ENCODE measurements at places on chromosomes 1 and 21.

DNA sequence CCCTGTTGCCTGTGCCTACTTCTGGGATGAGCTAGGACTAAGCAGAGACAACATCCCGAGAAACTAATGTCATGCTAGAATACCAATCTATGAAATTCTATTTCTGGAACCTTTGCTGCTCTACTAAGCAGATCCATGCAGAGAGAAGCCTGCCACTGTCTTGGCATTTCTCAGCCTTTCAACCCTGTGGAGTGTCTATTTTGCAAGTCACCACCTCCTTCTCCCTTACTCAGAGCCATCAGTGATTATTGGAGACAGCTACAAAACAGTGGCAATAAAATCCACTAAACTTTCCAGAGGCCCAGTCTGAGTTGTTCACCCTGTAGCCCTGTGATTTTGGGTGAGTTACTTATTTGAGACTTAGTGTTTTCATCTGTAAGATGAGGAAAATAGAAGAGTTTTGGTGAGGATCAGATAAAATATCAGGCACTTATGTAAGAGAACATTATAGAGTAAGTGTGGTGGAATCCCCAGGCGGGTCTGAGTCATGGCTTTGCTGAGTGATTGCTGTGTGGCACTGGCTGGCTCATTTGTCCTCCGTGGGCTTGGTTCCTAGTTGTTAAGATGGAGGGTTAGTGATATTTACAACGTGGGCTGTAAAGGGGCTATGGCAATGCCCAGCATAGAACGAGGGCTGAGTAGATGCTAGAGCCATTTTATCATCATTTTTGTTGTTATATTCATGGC lies 61.1 kb downstream of the FMN2 start:
- H3K27ac ChIP-seq = no peak overlapping the region
- no peak overlapping the region for H3K4me3 ChIP-seq
- H3K36me3 ChIP-seq = no peaks in the 10 kb centered on the region
- no peak for DNase-seq
- no peaks in the 10 kb centered on the region for H3K4me1 ChIP-seq

DNA sequence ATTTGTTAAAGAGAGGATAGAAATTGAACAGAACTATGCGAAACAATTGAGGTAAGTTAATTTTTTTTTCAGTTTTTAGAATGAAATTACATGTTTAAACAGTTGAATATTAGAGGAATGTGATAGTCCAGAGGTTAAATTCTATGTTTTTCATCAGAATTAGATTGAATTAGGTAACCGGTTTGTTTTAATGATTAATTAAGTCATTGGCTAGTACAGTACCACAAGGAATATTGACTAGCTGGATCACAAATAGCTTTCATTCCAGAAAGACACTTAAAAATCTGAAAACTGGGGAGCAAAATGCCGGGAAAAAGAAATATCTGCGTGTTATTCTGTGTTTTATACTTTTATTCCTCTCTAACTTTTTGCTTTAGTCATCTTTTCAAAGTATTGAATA lies 51.6 kb downstream of the FNBP1L start:
- H3K4me3 ChIP-seq = no peak overlapping the region
- H3K4me1 ChIP-seq = no peaks in the 10 kb centered on the region
- DNase-seq = no peak
- H3K27ac ChIP-seq = no peak overlapping the region
- no peaks in the 10 kb centered on the region for H3K27me3 ChIP-seq

- no peaks in the 10 kb centered on the region for H3K4me1 ChIP-seq
- DNase-seq = no peak
- H3K36me3 ChIP-seq = no peaks in the 10 kb centered on the region
- H3K27me3 ChIP-seq = no peaks in the 10 kb centered on the region
- no peak overlapping the region for H3K27ac ChIP-seq
These were observed 48.4 kb downstream of the NKAIN1 start for GRCh38 chr1:31191281-31191680.

DNA sequence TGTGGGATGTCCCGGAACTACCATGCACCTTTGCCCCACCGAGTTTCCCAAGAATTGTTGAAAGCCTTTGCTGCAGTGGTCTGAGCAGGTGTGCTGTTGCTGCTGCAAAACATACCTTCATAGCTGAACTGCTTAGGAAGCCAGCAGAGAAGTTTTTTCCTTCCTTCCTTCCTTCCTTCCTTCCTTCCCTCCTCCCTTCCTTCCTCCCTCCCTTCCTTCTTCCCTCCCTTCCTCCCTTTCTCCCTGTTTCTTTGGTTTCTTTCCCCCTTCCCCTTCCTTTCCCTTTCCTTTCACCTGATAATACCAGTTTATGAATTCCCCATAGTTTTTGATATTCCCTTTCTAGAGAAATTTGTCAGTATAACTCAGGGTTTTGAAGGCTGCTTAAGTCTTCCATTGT lies 10.8 kb upstream of the SH3D21 start:
- no peak overlapping the region for H3K27ac ChIP-seq
- DNase-seq = no peak
- no peak overlapping the region for H3K4me3 ChIP-seq
- H3K4me1 ChIP-seq = peaks cover 7% of the 10 kb centered on the region
- peaks cover 93% of the 10 kb centered on the region for H3K36me3 ChIP-seq
- no peaks in the 10 kb centered on the region for H3K27me3 ChIP-seq

DNA sequence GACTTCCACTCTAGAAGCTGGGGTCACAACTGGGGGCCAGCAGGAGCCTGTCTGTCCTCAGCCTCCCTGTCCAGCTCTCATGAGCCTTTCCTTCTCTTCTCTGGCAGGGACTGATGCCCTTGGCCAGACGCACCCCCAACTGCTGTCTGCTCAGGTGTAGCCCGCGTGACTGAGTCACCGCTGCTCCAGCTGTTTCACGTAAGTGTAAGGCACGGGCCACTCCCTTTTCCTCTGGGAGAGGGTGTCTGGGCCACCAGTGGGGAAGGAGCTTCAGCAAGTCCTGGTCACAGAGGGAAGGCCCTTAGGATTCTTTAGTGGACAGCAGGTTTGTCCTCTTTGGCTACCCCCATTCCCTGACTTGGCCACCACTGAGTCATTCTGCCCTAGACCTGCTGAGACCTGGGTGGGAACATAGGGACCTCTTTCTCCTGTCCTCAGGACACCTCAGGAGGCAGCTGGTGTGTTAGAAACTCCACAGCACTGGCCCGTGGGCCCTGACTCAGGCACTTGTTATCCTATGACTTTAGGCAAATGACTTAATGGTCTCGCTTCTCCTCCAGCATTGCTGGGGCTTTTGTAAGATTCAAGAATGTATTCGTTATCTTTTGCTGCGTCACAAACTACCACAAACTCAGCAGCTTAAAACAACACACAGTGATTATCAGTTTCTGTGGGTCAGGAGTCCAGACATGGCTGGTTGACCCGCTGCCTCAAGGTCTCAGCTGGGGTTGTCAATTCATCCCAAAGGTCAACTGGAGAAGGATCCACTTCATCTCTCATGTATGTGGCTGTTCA lies 64.8 kb downstream of the FAM163A start:
- no peak for DNase-seq
- no peaks in the 10 kb centered on the region for H3K27me3 ChIP-seq
- H3K4me1 ChIP-seq = no peaks in the 10 kb centered on the region
- H3K27ac ChIP-seq = no peak overlapping the region

- no peak overlapping the region for H3K4me3 ChIP-seq
- no peak for DNase-seq
- no peaks in the 10 kb centered on the region for H3K27me3 ChIP-seq
- H3K4me1 ChIP-seq = no peaks in the 10 kb centered on the region
- H3K36me3 ChIP-seq = no peaks in the 10 kb centered on the region
- no peak overlapping the region for H3K27ac ChIP-seq
These were observed 22.1 kb downstream of the RGS8 start for GRCh38 chr1:182662121-182662890.

DNA sequence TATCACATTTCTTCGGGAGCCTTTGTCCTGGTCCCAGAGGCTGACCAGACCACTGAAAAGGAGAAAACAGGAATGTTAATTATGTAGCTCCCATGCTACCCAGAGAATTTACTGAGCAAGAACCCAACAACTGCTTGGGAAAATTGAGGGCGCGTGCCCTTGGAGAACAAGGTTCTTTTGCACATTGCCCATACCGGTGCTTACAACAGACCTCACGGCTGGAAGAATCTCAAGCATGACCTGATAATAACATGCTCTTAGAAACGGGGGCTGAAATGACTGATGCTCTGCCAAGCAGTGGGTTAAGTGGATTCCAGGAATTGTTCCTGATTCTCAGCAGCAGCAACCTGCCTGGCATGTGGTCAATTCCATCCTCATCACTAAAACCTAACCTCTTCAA lies 49.3 kb upstream of the AJAP1 start:
- peaks cover 35% of the 10 kb centered on the region for H3K27me3 ChIP-seq
- no peaks in the 10 kb centered on the region for H3K36me3 ChIP-seq
- peak; percentile 10 for DNase-seq
- no peaks in the 10 kb centered on the region for H3K4me1 ChIP-seq
- no peak overlapping the region for H3K4me3 ChIP-seq

GRCh38 chr1:209825591-209826434 lies 2.0 kb upstream of the UTP25 start:
- peaks cover 6% of the 10 kb centered on the region for H3K4me1 ChIP-seq
- DNase-seq = no peak
- H3K27me3 ChIP-seq = peaks cover 12% of the 10 kb centered on the region
- H3K4me3 ChIP-seq = no peak overlapping the region
- H3K27ac ChIP-seq = no peak overlapping the region
- H3K36me3 ChIP-seq = peaks cover 2% of the 10 kb centered on the region

DNA sequence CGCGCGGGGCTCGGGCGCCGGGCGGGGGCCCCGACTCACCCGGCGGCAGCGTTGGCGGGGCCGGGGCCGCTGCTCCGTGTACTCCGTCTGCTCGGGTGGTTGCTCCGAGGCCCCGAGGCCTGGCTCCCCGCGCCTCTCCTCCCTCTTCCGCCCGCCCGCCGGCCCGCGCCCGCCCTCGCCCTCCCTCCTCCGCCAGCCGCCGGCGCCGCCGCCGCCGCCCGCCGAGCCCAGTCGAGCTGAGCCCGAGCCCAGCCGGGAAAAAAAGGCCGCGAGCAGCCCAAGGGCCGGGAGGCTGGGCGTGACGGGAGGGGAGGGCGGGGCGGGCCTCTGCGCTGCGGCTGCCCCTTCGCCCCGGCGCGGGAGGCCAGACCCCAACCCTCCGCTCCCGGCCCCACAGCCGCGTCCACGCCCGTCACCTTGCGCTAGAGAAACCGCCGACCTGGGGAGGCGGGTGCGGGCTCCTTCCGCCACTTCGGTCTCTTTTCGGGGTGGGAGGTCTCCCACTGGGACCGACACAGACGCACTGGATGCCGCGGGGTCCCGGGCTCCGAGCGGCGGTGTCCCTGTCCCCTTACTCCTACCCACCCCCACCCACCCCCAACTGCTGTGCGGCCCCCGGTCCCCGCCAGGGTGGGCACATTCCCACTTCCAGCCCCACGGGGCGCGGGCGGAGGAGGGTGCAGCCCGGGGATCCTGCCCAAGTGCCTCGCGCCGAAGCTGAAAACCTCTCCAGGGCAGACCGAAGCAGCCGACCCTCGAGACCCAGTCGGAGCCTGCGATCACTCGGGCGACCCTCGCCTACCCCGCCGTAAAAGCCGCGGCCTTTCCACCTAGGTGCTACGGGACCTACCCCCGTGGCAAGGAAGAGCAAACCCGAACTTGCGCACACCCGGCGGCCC lies at the start of gene CERS2:
TSS of gene CERS2 (minus strand) at position 256 of the 899 bp plus-strand sequence. CDS start 5,745 bp downstream, outside the sequence.
- no peaks in the 10 kb centered on the region for H3K36me3 ChIP-seq
- no peaks in the 10 kb centered on the region for H3K27me3 ChIP-seq
- peak; percentile 94 for DNase-seq
- peak within 1 kb of the TSS; percentile 92 for H3K27ac ChIP-seq
- H3K4me1 ChIP-seq = peaks cover 73% of the 10 kb centered on the region

DNA sequence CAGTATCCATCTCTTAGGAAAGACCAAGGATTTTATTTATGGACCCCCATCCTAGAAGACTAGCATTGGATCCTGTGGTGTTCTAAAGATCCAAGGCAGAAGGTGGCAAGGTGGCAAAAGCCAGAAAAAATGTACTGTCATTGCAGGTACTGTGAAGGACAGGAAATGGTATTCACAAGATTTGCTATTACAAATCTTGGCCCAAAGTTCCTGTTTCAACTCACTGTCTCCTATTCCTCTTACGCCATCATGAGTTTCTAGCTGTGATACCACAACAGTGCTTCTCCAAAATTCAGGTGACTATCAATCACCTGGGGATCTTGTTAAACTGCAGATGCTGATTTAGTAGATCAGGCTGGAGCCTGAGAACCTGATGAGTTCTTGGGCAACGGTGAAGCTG lies 21.4 kb downstream of the ACP6 start:
- peaks cover 43% of the 10 kb centered on the region for H3K36me3 ChIP-seq
- no peaks in the 10 kb centered on the region for H3K27me3 ChIP-seq
- H3K4me3 ChIP-seq = no peak overlapping the region
- no peak for DNase-seq

GRCh38 chr1:44300852-44301251 lies 54.2 kb downstream of the ERI3 start:
- H3K4me3 ChIP-seq = no peak overlapping the region
- no peaks in the 10 kb centered on the region for H3K27me3 ChIP-seq
- peaks cover 59% of the 10 kb centered on the region for H3K36me3 ChIP-seq
- DNase-seq = no peak

- H3K4me3 ChIP-seq = no peak overlapping the region
- no peaks in the 10 kb centered on the region for H3K36me3 ChIP-seq
- no peaks in the 10 kb centered on the region for H3K27me3 ChIP-seq
- DNase-seq = no peak
These were observed 1126.1 kb downstream of the KCNT2 start for GRCh38 chr1:195482137-195482536.

- H3K27me3 ChIP-seq = no peaks in the 10 kb centered on the region
- peak overlapping the region; percentile 90 for H3K27ac ChIP-seq
- peak; percentile 82 for DNase-seq
- peak overlapping the region; percentile 95 for H3K4me3 ChIP-seq
- no peaks in the 10 kb centered on the region for H3K36me3 ChIP-seq
These were observed 833 bp upstream of the DIP2A start for GRCh38 chr21:46457801-46458314.

DNA sequence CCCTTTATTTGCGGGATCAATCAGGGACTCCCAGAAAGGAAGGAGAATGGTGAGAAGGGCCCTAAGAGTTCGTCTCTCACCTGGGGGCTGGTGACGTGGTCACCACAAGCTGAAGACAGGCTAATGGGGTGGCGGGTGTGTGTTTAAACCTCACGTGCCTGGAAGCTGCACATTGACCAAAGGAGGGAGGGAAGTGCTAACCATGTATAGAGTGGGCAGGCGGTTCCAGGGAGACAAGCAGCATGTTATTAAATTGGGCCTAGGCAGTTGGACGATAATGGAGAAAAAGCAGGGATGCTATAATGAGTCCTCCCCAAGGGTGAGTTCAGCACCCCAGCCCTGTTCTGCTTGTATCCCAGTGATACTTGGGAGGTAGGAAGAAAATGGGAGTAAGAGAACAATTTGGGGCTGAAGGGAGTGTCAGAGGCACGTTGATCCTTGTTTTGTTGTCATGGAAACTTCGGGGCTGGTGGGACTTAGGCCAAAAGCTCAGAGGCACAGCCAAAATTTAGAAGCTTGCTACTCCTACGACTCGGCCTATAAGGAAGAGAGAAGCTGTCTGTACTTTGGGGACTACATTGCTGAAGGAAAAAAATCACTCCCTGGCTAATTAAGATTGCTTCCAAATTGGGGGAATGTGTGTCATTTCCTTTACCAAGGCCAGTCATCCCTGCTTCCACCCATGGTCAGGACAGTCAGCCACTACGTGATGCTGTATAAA lies 33.2 kb upstream of the EPHA8 start:
- no peak overlapping the region for H3K4me3 ChIP-seq
- DNase-seq = no peak
- H3K36me3 ChIP-seq = peaks cover 29% of the 10 kb centered on the region
- no peaks in the 10 kb centered on the region for H3K4me1 ChIP-seq

GRCh38 chr1:29456685-29457435 lies 220.5 kb downstream of the PTPRU start:
- no peaks in the 10 kb centered on the region for H3K4me1 ChIP-seq
- no peak overlapping the region for H3K4me3 ChIP-seq
- H3K27ac ChIP-seq = no peak overlapping the region
- no peak for DNase-seq
- no peaks in the 10 kb centered on the region for H3K36me3 ChIP-seq

Data from upper lobe of right lung (tissue), 1 donor.